Anterior cingulate cortex (tissue), 58 donors: ENCODE measurements at places on chromosomes 4 and X.
A peak's percentile ranks its signal among the peaks of the same experiment; 100 is the strongest.

GRCh38 chr4:157226035-157226434 is 5.5 kb downstream of the GRIA2 start:
- DNase-seq, result no peak

DNA sequence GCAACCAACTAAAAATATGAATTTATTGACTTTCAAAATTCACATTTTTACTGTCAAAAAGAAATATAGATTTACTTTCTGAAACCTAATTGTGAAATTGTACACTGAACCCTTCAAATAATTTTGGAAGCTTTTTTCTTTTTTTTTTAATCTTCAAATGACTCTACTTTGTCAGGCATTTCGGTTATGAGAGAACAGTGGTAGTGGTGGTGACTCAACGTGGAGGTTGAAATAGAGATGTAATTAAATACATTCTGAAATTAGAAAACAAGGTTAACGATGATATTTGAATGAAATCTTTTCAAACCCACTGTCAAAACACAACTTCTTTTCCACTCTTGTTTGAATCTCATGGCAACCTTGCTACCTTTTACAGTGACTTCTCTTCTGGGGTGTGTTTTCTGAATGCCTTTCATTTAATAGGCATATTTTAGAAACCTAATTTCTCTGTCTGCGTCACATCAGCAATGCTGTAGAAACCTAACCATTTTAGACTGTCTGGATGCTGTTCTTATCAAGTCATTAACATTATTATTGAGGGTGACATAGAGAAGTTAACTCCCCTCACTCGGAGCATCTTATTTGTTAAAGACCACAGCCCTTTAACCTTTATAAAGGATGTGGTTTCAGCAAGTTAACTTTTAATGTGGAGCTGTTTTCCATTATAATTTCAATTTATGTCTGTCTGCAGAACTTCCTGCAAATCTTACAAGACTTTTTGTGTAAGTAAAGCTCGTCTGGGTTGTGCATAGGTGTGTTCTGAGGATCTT is 136.8 kb downstream of the PCDH7 start:
- DNase-seq, result no peak

DNA sequence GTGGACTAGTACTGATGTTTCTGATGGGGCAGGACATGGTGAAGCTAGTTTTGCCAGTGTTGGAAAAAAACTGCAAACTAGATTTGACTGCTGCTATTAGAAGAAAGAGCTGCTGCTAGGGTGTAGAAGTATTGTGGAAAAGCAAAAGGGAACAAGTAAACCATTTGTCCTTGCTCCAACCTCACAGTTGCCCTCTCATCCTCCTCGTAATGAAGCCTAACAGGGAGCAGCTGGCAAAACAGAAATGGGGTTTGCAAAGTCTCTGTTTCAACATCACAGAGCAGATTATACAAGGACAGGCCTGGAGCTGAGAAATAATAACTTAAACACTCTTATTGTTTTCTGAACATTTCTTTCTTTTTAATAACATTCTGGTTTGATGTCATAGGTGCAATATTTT is 346.2 kb downstream of the MAGEB5 start:
- no peak for DNase-seq

- DNase-seq, result no peak
Observed at GRCh38 chrX:124641737-124642491, 295.6 kb downstream of the SH2D1A start.

DNA sequence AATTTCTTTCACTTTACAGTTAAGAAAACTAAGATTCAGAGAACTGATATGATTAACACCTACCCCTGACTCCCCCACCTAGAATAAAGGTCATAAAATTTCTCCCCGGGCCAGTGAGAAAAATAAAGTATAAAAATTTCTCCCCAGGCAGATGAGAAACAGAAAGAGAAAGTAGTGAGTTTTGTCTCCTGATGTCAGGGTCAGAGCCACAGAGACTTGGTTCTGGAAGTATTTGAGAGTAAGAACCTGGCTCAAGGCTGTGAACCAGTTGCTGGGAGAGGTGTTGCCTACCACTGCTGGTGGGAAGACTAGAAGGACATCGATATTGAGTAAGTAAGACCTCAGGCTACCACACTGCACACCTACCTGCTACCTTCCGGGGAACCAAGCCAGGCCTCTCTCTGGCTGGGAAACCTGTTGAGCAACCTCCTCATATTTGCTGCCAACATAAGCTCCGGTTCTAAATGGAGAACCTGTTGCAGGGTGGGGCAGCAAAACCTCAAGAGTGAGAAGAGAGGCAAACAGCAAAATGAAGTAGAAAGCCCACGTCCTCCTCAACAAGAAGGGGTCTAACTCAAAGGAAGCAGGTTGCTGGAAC is 104.2 kb upstream of the PUDP start:
- DNase-seq, result no peak

GRCh38 chrX:73562458-73562857 is 539 bp upstream of the CHIC1 start:
- DNase-seq, result no peak

DNA sequence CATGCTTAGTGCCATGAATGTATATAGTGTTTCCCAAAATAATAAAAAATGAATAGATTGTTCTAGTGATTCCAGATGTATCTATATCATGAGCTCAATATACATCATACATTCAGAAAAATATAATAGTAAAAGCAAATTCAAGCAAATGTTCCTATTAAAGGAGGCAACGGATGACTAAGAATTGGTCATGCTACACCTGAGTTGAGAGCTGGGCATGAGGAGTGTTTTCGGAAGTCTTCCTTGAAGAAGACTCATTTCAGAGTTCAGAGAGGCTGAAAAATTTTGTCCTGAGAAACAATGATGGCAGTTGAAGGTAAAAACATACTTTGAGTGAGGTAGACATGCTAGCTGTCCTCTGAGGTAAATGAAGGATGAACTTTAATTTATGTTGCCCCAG is 79.3 kb upstream of the IL1RAPL2 start:
- no peak for DNase-seq

GRCh38 chrX:103276581-103277002 is at the start of gene TCEAL5:
TSS of gene TCEAL5 (minus strand) at chrX:103276750. CDS start at chrX:103274563, 2,187 bp downstream.
- peak; percentile 18 for DNase-seq

DNA sequence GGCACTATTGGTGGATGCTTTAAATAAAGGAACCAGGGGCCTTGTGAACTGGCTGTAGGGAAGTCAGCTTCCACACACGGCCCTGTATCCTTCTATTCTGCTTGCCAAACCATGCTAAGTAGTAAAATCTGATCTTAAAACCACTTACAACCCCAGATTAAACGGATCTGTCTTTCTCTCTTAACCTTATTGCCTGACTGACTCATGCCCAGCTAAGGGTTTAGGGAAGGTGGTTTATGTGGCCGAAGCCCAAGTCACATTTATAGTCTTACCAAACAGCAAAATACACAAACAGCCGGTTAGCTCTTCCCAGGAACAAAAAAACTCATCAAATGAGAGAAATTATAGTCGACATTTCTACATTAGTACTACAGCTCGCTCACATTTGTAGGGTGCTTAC is 988.4 kb upstream of the TENM3 start:
- no peak for DNase-seq

- no peak for DNase-seq
Observed at GRCh38 chr4:165106518-165106917, 6.1 kb downstream of the TMEM192 start.

- DNase-seq, result no peak
Observed at GRCh38 chrX:35829501-35829900, 31.4 kb downstream of the MAGEB16 start.

- DNase-seq, result no peak
Observed at GRCh38 chr4:16505726-16506125, 279.5 kb upstream of the TAPT1 start.

DNA sequence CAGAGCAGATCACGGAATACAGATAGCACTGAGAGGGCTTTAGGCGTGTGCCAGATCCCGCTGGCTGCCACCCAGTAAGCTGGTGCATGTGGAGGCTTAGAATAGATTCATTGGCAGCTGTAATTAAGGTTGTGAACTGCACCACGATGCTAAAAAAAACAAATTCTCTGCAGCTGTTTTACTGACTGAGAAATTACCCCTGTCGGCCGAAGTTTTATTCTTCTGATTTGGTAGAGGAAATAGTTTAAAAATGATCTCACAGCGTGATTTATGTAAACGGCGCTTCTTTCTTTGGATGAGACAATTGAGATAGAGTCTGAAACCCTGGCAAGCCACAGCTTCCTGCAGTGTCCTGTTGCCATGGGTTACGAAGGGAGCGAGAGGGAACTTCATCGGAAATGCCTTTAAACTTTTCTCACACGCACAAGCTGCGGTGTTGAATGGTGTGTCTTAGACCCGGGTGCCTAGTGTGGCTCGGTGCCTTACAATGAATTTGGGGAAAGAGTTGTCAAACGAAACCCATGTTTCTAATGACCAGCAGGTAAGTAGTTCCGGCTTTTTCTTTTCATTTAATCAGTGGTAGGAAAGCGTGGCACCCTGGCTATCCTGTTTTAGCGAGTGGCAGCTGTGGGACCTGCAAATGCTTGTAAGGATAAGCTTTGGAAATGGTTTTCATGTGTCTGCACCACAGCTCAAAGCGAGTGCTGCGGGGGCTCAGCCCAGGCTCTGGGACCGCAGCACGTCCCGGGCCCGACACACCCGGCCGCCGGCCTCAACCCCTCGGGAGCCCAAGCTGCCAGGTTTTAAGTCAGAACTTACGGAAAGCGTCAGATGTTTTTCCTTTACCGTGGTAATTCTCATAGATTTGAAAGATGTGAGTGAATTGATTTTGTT is 71.7 kb upstream of the HGFAC start:
- DNase-seq, result no peak

DNA sequence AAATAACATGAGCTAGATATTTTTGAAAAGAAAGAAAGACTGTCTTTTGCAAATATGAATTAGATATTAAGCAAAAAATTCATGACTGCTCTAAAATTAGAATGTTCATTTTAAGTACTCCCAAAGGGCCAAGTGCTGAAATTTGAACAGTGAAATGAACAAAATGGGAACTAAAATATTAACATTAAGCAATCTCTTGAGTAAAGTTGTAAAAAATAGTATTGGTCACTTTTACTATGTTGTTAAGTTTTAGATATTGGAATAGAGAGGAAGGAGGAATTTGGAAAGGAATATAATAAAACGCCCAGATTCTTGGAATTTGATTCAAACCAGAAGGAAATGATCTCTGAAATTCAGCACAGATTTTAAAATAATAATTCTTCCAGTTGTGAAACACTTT is 125.9 kb upstream of the ANK2 start:
- no peak for DNase-seq

- DNase-seq, result no peak
Observed at GRCh38 chr4:152957437-152958171, 21.5 kb downstream of the FHDC1 start.

- no peak for DNase-seq
Observed at GRCh38 chr4:75308049-75308448, 206.2 kb downstream of the RCHY1 start.

DNA sequence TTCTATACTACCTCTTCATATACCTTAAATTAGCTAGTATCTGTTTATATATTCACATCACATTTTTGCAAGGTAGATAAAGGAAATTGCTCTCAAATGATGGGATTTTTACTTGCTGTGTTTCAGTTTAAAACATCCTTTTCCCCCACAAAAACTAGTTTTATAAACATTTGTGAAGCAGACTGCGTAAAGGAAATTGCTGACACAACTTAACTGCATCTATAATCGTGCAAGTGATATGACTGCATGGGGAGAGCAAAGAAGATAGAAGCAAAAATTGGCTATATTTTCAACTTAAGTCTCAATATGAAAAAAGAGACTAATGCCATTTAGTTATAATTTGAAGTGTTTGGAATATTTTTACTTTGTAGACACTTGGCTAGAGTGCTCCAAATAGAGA is 385.2 kb downstream of the C4orf33 start:
- no peak for DNase-seq

DNA sequence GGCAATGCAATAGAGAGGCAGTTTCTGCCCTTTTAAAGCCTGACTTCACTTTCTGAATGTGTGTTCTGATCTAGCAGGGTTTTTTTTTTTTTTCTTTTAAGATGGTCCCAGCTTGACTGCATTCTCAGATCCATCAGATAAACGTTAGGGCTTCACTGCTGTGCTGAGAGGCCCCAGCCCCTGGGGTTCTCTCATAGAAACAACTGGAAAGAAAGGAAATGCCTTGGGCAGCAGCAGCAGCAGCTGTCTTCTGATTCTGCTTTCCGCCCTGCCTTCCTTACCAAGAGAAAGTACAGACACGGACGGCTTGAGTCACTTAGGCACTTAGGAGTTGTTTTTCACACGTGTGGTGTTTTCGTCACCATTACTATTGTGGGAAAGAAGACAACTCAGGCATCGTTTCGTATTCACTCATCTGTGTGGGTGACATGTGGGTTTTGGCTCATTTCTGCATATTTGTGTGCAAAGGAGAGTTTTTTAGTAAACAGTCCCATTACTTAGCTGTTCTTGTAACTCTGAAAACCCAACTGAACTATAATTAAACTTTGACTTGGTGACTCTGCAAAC is 172.0 kb downstream of the PTTG2 start:
- peak; percentile 12 for DNase-seq

DNA sequence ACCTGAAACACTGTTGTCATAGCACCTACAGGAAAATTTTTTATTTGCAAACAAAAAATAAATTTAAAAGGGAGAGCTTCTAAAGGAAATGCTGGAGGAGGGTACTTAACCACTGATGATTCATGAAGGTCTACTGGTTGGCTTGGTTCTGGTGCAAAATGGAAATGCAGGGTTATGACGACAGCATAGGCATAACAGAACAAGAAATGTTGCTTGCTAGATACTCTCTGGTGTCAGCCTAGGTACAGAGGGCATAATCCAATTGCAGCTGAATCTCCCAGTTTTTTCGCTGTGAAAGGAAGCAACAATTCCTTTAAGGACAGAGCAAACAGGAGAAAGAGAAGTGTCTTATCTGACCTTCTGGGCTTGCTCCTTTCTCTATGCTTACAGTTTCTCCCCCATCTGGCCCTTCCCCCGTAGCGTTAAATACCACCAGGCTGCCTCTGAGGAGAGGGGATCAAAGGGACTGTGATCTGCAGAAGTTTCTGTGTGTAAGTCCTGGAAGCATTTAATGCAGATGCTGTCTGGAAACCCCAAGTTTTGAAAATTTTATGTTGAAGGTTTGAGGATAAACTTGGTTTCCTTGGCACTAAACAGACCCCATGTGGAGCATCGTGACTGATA is 23.7 kb upstream of the CASK start:
- no peak for DNase-seq

GRCh38 chr4:113556382-113557134 is 205.0 kb downstream of the CAMK2D start:
- DNase-seq, result no peak

GRCh38 chrX:38438321-38438720 is 85.9 kb downstream of the OTC start:
- no peak for DNase-seq

DNA sequence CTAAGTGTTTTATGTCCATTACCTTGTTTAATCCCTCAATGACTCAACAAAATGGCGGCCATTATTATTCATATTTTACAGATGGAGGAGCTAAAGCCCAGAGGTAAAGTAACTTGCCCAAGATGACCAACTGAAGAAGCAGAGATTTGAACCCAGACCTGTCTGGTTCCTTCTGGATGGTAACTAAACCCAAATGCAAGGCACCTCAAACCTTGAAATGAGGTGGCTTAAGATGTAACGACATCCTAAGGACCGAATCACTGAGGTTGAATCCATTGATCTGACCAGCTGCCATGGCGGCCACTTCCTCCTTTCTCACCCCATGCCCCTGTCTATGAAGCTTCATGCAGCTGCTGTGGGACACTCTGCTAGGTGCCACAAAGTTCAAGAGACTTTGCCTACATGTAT is 932 bp downstream of the TLR10 start:
- no peak for DNase-seq
